ENCODE measurements at places on chromosomes 3 and 15.

DNA sequence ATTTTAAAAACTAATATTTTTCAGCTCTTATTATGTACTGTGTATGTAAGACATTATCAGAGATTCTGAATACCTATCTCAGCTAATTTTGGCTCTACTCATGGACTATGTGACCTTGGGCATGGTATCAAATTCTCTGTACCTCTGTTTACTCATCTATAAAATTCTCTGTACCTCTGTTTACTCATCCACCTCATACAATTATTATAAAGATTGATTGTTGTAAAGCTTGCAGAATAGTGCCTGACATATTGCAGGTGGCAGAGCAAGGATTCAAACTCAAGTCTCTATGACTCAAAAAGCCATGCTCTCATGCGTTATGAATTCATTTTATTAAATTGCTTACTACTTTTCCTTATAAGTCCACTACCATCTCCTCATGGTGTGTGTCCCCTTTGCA lies 151.9 kb upstream of the ARL6 start:
- DNase-seq, result no peak

DNA sequence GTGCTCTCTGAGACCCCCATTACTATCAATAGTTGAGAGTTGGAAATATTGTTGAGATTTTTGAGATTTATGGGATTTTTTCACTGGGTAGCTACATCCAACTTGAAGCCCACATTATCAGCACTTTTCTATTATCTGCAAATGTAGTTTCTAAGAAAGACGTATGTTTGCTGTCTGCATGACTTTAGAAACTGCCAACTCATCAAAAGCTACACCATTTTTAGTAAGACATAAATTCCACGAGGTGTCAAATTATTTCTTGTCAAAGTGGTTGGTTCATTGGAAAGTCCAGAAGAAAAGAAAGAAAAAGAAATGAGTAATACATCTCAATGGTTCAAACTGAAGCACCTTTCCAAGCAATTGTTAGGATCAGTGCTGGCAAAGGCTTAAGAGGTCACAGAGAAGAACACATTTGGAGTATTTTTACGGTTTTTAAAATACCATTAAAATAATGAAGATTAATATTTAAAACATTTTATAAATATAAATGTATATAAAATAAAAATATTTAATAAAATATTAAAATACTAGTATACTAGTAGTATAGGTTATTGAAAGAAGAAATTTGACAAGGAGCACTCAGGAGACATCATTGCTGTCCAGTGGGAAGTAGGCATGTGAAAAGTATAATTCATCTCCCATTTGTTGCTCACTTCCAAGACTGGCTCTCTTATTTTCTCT lies 463.5 kb downstream of the TAFA4 start:
- no peak for DNase-seq

- DNase-seq, result no peak
Observed at GRCh38 chr3:154971341-154971740, 108.8 kb upstream of the MME start.

DNA sequence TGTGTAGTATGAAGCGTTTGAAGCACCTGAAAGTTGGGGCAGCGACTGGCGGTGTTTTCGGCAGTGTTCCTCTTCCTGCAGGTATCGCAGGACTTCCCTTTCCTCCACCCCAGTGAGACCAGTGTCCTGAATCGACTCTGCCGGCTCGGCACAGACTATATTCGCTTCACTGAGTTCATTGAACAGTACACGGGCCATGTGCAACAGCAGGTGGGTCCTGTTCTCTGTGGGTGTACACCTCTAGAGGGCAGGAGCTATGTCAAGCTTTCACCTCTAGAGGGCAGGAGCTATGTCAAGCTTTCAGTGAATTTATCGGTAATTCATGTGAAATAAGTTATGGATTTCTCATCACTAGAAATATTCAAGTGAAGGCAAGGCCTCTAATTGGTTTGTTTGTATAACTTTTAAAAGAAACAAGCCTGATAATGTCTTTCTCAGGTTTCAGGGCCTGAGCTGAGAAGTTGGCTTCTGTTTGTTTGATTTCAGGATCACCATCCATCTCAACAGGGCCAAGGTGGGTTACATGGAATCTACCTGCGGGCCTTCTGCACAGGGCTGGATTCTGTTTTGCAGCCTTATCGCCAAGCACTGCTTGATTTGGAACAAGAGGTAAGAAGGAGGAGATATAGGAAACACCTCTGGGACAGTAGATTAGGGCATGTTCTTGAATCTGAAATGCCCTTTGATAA lies 5.3 kb downstream of the TUBGCP4 start:
- no peak for DNase-seq

Measured in cardiac septum (tissue), 1 donor.